ENCODE measurements at places on chromosomes 5 and 9. TPM values are rescaled to one million over a fixed set of nuclear protein-coding genes. Genes with fewer than 3 reads are reported as not detected.

GRCh38 chr9:99389087-99390033 is 167.3 kb downstream of the SEC61B start:
- no peak for DNase-seq

Gene IL33
- total RNA-seq = 1.9 TPM

Gene CSF1R
- not detected for total RNA-seq

DNA sequence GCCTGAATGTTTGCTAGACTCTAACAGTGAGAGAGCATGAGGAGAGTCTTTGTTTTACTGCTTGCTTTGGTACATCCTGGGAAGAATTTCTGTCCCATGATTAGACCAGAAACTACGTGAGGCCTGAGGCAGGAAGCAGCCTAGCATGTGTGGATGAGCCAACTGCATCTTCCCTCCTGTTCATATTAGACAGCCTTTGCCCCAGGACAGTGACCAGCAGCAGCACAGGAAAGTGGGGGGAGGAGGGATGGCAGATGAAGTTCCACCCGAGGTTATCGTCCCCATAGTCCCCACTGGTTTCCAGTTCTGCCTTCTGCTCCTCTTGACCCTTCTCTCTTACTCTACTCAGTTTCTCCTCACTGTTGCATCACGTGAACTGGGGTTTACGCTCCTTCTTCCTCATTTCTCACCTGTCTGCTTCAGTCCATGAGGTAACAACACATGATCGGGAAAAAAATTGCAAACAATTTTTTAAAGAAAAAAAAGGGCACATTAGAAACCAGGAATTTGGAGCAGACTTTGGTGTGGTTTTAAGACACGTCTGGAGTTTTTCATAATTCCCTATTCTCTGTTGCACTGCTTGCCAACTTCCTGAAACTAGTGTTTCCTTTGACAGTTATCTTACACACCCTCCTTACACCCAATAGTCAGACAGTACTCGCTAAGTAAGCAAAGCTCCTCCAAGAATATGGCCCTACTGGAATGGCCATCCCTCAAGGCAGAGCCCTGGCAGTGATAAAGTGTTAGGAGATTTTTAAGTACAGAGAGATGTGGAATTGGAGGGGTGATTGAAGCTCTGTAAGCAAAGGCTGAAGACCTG is 84.1 kb downstream of the SNX18 start:
- DNase-seq = no peak

- no peak for DNase-seq
Measured at GRCh38 chr5:60369391-60369790, 330.6 kb downstream of the DEPDC1B start.

GRCh38 chr9:34927061-34927460 is 31.0 kb upstream of the PHF24 start:
- DNase-seq = no peak

Gene CHSY3
- 1.1 TPM for total RNA-seq

Gene GFI1B
- not detected for total RNA-seq

DNA sequence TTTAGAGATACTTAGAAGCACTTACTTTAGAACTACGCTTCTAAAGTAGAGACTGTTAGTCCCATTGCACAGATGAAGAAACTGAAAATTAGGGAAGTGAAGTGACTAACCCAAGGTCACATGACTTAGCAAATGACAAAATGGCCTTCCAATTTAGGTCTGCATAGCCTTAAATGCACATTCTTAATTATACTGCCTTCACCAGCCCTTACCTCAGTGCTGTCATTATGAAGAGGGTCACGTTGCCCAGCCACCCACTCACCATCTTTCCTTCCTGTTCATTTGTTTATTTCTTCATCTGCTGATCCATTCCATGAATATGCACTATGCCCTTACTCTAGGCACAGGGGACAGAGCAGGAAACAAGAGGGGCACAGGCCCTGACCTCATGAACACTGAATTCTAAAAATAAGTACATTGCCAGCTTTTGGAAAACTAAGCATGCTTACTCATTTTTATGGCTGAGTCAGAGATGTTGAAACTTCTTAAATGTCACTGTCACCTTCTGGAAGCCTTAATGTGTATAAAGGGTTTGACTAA is 8.6 kb downstream of the HAVCR2 start:
- DNase-seq = no peak

Gene STKLD1
- total RNA-seq = 0.94 TPM

Measured in Calu3 (cell line).